ENCODE measurements at places on chromosomes 7 and 10. TPM values are rescaled to one million over a fixed set of nuclear protein-coding genes. Genes with fewer than 3 reads are reported as not detected.
A peak's percentile ranks its signal among the peaks of the same experiment; 100 is the strongest.

GRCh38 chr7:134892963-134893362 is 93.3 kb upstream of the AGBL3 start:
- DNase-seq: no peak
- peaks cover 2% of the 10 kb centered on the region for H3K4me1 ChIP-seq
- H3K36me3 ChIP-seq: no peaks in the 10 kb centered on the region
- H3K27ac ChIP-seq: no peak overlapping the region
- no peaks in the 10 kb centered on the region for H3K27me3 ChIP-seq

The CNPY1 gene
- total RNA-seq: not detected

DNA sequence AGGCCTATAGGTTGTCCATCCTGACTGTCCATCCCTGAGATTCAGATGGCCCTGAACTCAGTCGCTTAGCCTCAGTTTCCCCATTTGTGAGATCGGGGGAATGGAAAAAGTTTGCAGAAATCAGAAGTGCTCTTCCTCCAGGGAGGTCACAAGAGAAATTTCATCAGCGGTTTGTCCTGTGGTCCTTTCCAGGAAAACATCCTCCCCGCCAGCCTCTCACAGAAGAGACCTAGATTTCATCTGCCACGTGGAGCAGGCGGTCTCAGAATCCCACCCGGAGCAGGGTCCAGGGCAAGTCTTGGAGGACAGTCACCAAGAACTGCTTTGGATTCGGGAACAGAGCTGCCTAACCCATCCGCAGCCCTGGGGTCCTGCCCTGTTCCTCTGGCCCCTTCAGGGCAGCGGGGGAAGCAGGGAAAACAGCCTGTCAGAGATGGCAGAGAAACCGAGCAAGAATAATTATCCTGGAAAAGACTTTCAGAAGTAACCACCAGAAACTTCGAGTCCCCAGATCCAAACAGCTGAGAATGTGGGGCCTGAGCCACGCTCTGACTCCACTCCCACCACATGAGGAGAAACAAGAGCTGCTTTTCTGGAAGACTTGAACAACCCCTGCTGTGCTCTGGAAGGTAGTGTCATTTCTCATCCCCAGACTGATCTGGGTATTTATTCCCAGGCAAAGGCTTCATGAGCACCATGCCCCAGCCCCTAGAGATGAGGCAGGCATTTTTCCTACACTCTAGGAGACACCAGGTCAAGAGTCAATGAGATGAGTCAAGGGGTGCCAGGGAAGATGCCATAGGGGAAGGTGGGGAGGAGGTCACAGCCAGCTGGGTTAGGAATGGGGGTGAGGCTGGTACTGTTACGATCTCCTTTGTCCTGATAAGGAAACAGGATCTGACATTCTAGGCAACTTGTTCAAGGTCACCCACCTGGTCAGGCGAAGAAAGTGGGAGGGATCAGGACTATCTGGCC is 1.1 kb upstream of the TNS3 start:
- H3K36me3 ChIP-seq: no peaks in the 10 kb centered on the region
- DNase-seq: no peak
- peak overlapping the region; percentile 94 for H3K27ac ChIP-seq
- H3K4me3 ChIP-seq: peak overlapping the region; percentile 64

- peak; percentile 64 for DNase-seq
- H3K27me3 ChIP-seq: no peaks in the 10 kb centered on the region
- H3K4me1 ChIP-seq: no peaks in the 10 kb centered on the region
- H3K27ac ChIP-seq: no peak overlapping the region
- H3K36me3 ChIP-seq: peaks cover 2% of the 10 kb centered on the region
These were observed 31.1 kb upstream of the RHEB start for GRCh38 chr7:151550656-151551286.

DNA sequence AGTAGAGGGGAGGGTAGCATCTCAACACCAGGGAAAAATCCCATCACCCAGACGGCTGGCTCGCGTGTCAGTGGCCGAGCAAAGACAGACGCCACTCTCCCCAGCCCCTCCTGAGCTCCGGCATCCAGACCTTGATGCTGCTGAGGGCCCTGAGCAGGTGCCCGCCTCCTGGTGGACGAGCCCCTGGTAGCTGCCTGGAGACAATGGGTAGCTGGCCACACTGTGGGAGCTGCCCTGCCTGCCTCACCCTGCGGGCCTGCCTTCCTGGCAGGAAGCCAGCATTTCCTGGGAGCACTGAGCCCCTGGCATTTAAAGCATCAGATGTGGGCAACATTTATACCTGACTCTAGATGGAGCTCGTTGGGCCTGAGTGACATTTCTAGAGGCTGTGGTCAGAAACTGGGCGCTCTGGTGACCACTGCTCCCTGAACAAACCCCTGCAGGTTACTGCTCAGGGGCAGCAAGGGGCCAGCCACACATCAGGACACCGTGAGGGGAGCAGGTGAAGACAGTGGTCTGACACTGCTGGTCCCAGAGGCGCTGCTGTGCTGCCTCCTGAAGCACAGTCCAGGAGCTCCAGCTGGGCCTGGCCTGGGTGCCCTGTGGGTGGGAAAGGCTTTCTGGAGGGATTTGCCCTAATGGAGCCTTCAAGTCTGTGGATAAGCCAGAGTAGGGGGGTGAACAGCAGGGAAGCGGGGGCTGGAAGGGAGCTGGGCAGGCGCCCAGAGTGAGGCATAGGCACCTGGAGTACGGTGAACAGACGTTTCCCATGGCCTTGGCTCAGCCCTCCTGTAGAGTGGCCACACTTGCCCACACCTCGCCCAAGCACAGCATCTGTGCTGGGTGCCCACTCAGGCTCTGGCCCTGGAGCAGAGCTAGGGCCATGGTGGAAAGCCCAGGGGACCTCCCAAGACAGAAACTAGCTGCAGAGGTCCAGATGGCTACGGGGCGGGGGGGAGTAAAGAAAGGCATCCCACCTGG is 138.7 kb downstream of the MAPK8 start:
- H3K4me1 ChIP-seq: no peaks in the 10 kb centered on the region
- H3K27me3 ChIP-seq: no peaks in the 10 kb centered on the region
- no peak overlapping the region for H3K4me3 ChIP-seq
- no peak overlapping the region for H3K27ac ChIP-seq
- DNase-seq: peak; percentile 50
- H3K36me3 ChIP-seq: no peaks in the 10 kb centered on the region

DNA sequence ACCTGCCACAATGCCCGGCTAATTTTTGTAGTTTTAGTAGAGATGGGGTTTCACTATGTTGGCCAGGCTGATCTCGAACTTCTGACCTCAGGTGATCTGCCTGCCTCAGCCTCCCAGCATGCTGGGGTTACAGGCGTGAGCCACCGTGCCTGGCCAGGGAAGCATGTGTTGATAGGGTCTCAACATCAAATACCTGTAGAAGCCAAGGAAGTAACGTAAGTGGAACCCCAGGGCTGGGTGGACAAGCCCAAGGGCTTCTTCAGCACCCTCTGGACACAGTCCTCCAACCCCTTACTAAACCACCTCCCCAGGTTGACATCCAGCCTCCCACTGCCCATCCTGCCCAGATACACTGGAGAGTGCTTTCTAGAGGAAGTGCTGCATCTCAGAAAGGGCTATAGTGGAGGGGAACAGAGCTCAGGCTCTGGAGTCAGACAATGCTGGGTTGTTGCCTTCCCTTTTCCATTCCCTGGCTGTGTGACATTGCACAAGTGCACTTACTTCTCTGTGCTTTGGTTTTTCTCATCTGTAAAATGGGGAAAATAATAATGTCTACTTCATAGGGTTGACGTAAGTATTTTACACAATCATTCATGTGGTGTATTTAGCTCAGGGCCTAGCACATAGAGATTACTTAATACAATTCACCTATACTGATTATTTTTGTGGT is 73.9 kb upstream of the KAT6B start:
- no peak overlapping the region for H3K27ac ChIP-seq
- H3K27me3 ChIP-seq: no peaks in the 10 kb centered on the region
- no peak for DNase-seq
- H3K36me3 ChIP-seq: no peaks in the 10 kb centered on the region
- no peak overlapping the region for H3K4me3 ChIP-seq
- H3K4me1 ChIP-seq: no peaks in the 10 kb centered on the region

The SFTPA1 gene
- not detected for total RNA-seq

The UCN3 gene
- not detected for total RNA-seq
